ENCODE measurements at places on chromosomes 5 and 9.

- no peak for DNase-seq
These were observed 79.5 kb upstream of the HAND1 start for GRCh38 chr5:154557548-154557947.

DNA sequence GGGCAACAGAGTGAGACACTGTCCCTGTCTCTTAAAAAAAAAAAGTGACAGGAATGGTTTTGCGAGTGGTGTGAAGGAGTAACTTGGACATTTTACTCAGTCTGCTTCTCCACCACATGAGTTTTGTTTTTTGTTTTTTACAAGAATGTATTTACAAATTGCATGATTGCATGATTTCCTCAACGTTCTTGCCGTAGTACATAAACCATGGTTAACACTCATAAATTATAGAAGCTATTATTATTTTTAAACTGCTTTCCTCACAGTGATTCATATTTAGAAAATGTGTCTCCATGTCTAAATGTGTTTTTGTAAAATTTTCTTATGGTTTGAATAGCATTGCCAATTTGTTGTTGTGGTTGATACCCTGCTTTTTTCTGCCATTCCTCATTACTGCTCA, 220.0 kb downstream of the GOLPH3 start:
- DNase-seq: no peak

DNA sequence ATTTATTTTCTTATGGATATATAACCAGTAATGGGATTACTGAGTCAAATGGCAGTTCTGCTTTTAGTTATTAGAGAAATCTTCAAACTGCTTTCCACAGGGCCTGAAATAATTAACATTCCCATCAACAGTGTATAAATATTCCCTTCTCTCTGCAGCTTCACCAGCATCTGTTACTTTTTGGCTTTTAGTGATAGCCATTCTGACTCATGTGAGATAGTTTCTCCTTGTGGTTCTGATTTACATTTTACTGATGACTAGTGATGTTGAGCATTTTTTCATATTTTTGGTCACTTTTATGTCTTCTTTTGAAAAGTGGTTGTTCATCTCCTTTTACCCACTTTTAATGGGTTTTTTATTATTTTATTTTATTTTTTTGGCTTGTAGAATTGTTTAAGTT, 1290.3 kb upstream of the CDH9 start:
- DNase-seq: no peak

DNA sequence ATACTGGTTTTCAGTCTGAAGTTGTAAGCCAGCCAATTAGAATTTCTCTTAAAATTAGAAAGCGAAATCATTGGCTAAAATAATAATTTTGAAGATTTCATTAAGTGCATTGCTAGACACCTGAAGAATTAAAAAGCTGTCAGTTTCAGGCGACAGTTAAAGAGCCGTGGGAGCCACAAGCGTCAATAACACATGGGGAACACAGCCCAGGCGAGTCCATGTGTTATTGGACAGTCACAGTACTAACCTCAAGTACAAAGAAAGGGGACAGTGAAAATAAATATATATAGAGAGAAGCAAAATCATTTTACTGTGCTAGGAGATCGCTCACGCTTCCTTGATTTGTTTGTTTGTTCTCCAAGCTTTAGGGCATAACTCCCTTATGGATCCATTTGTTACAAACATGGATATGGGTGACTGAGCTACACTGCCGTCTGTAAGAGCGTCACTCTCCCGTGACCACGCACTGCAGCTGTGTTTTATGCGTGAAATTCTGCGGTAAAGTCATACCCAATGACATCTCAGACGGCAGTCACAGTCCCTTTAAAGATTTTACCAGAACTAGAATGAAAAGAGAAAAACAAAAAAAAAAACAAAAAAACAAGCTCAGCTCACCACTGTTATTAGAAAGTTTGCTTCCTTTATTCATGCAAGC, 83.2 kb downstream of the USP20 start:
- DNase-seq: no peak

DNA sequence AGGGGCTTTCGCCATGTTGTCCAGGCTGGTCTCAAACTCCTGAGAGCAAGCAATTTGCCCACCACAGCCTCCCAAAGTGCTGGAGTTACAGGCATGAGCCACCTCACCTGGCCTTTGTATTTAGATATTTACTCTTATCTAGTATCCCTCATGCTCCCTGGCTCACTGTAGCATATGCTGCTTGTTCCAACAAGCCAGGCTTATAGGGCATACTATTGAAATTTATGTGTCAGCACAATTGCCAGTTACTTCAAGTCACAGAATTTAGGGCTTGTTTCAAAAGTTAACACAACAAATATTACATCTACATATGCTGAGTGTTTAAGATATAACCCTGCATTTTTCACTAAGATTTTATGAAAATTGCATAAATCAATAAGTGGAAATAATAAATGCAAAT, 469.2 kb upstream of the ZNF608 start:
- DNase-seq: no peak

GRCh38 chr5:140607031-140607430, 25.9 kb downstream of the CD14 start:
- DNase-seq: no peak
